Tibial nerve (tissue), 4 donors: ENCODE measurements at places on chromosomes 3 and 15. TPM values are rescaled to one million over a fixed set of nuclear protein-coding genes. Genes with fewer than 3 reads are reported as not detected.

Gene THOC7
- 52.3 TPM for total RNA-seq

- H3K4me1 ChIP-seq, result no peaks in the 10 kb centered on the region
- no peak overlapping the region for H3K4me3 ChIP-seq
- no peaks in the 10 kb centered on the region for H3K27me3 ChIP-seq
- no peaks in the 10 kb centered on the region for H3K36me3 ChIP-seq
- DNase-seq, result no peak
- no peak overlapping the region for H3K27ac ChIP-seq
These were observed 49.2 kb downstream of the PHC3 start for GRCh38 chr3:170132335-170132734.

GRCh38 chr3:5426094-5426883 lies 238.8 kb downstream of the EDEM1 start:
- DNase-seq, result peak; percentile 75
- H3K36me3 ChIP-seq, result no peaks in the 10 kb centered on the region
- no peaks in the 10 kb centered on the region for H3K4me1 ChIP-seq
- no peak overlapping the region for H3K4me3 ChIP-seq

Gene FOXP1
- 86.4 TPM for total RNA-seq

DNA sequence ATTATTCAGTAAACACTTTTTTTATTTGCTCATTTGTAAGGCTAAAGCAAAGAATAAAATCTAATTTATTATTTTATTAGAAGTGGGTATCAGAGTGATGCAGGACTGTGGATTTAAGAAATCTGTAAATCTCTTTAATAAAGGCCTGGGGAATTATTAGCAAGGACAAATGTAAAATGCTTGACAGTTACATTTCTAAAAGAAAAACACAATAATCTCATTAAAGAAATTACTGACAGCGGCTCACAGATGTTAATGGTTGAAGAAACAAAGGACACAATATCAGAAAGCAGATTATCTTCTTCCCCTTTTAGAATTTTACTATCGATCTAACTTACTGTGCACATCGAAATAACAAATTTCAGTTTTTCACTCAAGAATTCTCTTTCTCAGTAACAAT lies 262.1 kb upstream of the MEIS2 start:
- no peaks in the 10 kb centered on the region for H3K27me3 ChIP-seq
- no peak overlapping the region for H3K4me3 ChIP-seq
- no peaks in the 10 kb centered on the region for H3K4me1 ChIP-seq
- DNase-seq, result no peak
- H3K27ac ChIP-seq, result no peak overlapping the region
- no peaks in the 10 kb centered on the region for H3K36me3 ChIP-seq

Gene SPINK8
- total RNA-seq, result not detected

DNA sequence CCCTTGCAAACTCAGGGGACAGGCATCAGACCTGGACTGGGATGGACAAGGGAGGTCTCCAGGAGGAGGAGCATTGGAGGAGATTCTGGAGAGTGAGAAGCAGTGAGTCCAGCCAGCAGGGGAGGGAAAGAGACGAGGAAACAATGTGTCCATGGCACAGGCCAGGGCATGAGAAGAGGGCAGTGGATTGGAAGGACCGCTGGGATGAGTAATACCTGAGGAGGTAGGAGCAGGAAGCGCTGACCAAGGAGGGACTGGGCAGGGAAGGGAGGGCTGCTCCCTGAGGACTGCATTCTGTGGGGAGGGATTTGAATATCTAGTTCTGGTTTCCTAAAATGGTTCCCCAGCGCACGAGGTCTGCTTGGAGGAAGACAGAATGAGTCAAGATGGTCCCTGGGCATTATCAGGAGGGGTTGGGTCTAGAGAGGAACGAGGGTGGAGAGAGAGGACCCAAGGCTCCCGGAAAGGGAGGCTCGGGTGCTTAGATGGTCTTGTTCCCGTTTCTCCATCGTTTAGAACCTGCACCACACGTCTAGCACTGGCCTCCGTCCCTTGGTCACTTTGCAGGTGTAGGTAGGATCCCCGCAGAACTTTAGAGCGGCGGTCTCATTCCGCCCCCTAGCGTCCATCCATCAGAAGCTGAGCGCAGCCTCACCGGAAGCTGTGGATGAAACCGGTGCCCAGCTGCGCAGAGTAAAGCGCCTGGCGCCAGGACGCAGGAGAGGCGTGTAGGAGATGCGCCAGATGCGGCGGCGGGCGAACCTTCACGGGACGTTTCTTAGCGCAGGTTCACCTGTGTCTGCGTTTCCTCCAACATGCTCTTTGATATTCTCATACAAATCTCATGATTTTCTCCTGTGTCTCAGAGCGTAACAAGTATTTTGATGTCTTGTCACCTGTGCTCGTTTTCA lies 190.7 kb upstream of the NDN start:
- no peak overlapping the region for H3K4me3 ChIP-seq
- no peaks in the 10 kb centered on the region for H3K4me1 ChIP-seq
- H3K27me3 ChIP-seq, result no peaks in the 10 kb centered on the region

- H3K27ac ChIP-seq, result no peak overlapping the region
- H3K36me3 ChIP-seq, result no peaks in the 10 kb centered on the region
- H3K27me3 ChIP-seq, result no peaks in the 10 kb centered on the region
- no peaks in the 10 kb centered on the region for H3K4me1 ChIP-seq
These were observed 1102.2 kb downstream of the IGSF11 start for GRCh38 chr3:117932441-117932840.

Gene CDCP1
- total RNA-seq, result 0.20 TPM

DNA sequence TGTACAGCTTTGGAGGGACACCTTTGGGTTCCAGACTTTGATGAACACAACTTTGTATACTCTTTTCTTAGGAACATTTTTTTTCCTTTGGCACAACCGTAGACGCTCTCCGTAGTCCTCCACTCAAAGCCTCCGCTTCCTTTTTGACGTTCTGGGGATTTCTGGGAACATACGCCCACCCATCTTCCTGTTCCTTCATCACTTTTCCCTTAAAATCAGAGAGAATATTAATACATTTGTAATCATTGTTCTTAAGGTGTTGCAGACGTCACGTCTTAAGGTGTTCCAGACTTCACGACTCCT lies 405 bp upstream of the SPG21 start:
- peak overlapping the region; percentile 90 for H3K27ac ChIP-seq
- no peaks in the 10 kb centered on the region for H3K27me3 ChIP-seq
- peak overlapping the region; percentile 71 for H3K4me3 ChIP-seq
- DNase-seq, result no peak
- no peaks in the 10 kb centered on the region for H3K36me3 ChIP-seq
- peaks cover 47% of the 10 kb centered on the region for H3K4me1 ChIP-seq

Gene LMOD3
- total RNA-seq, result not detected

Gene DMXL2
- 45.6 TPM for total RNA-seq

DNA sequence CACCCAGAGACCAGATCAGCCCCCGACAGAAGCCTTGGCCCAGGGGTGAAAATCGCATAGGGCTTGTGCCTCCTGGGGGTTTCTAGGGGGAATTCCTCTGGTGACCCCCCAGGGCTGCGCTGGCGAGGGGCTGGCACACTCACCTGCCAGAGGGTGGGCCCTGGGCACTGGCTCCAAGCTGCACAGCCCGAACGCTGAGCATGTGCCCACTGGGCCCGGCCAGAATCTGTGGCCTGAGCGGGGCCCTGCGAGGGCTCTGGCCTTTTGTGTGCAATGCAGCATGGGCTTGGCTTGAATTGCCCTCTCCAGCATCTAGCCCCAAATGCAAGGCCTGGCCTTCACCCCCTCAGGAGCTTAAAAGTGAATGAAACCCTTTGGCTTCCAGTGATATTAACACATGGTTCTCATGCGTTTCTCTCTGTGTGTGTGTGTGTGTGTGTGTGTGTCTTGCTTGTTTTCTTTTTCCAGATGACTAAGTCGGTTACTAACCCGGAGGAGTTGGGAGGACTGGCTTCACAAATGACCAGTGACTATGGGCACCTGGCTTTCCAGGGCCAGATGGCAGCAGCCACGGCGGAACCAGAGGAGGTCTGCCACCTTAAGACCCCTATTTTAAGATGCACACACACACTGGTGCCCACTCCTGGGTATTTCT lies 259.1 kb upstream of the TPM1 start:
- no peak for DNase-seq
- H3K4me3 ChIP-seq, result no peak overlapping the region
- no peak overlapping the region for H3K27ac ChIP-seq

DNA sequence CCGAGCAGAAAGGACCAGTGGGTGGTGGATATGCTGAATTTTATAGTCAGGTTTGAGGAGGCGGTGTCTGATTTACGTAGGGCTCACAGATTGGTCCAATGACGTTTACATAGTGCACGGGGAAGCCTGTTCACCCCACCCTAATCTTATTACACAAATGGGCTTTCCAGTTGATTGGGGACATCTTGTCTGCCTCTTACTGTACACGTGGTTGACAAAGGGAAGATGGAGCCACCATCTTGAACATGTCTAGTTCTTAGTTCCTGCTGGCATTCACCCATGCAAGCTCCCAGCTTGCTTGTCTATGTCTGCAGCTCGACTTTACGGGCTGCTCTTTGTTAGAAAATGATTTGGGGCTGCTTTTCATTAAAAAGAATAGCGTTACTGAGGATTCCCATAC lies 332.0 kb upstream of the SLCO3A1 start:
- no peaks in the 10 kb centered on the region for H3K4me1 ChIP-seq
- no peaks in the 10 kb centered on the region for H3K36me3 ChIP-seq
- no peak for DNase-seq
- no peak overlapping the region for H3K4me3 ChIP-seq
- H3K27ac ChIP-seq, result no peak overlapping the region
- H3K27me3 ChIP-seq, result no peaks in the 10 kb centered on the region

DNA sequence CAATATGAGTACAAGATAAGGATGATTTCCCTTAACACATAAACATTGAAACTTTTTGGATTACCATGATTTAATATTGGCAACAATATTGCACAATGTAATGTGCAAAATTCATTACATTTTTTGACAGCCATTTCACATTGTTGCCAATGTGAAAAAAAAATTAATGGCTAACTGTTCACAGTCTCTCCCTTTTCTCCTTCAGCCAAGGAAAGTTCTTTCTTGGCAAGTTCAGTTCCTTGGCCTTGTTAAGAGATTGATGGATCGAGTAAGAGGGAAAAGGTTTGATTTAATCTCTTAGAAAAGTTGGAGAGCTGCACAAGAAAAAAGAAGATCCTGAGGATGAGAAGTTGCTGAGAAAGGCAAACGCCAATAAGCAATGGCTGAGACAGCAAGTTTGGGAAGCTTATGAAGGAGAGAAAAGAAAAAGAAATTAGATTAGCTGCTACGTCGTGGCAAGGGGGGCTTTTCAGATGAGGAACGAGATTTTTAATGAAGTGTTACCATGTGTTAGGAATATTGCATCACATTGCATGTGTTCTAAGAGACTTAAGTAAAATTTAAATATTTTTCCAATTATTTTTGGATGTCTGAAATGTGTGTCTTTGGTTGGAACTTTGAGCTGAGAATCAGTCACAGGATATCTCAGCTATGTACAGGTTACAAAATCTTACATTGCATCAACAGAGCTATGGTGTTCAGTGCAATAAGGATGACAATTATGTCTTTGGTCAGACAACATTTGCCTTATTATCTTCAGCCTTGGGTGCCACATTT lies 61.4 kb upstream of the ZNF280D start:
- no peaks in the 10 kb centered on the region for H3K27me3 ChIP-seq
- no peak overlapping the region for H3K27ac ChIP-seq
- DNase-seq, result no peak

DNA sequence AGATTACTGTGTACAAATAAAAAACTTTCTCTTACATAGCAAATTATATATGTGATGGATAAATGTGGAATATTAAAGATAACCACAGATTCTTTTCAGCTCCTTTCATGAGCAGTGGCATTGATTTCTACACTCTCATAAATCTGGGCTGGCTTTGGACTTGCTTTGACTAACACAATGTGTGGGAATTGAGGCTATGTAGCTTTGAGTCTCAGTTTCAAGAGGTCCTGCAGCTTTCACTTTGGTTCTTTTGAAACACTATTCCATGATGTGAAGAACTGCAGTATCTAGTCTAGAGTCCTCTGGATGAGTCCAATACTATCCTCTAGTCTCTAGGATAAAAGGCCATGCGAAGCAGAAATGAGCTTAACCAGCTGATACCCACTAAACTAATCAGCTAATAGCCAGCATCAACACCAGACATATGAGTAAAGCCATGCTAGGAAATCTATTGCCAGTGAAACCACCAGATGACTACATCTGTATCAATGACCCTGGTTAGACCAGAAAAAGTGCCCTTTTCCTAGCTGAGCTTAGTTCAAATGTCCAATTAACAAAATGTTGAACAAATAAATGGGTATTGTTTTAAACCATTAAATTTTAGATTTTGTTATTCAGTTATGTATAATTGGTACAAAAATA lies 274.9 kb upstream of the ZPLD1 start:
- no peak for DNase-seq
- no peaks in the 10 kb centered on the region for H3K36me3 ChIP-seq
- no peak overlapping the region for H3K27ac ChIP-seq
- no peaks in the 10 kb centered on the region for H3K4me1 ChIP-seq
- no peak overlapping the region for H3K4me3 ChIP-seq

DNA sequence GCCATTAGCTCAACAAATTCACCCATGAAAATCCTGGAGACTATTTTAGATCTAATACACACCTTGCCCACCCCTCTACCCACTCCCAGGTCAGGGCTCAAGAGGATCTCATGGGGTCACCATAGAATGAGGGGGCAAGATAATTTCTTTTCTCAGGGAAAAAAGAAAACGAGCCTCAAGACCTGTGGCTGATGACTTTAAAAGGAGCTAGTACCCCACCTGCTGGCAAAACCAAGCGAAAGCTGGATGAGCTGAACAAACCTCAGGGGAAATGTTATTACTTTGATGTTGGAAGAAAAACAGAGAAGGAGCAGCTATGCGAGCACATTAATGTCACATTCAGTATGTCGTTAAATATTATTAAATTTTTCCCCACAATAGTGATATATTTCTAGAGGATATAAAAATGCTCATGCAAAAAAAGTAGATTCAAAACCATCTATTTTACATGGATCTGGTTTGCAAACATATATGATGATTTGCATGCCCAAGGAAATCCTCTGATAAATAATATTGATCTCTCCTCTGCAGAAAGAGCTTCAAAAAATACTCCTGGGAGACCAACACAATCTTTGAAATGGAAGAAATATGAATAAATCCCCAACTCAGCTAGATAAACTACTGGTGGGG lies 37.7 kb downstream of the PLD1 start:
- H3K36me3 ChIP-seq, result no peaks in the 10 kb centered on the region
- no peaks in the 10 kb centered on the region for H3K27me3 ChIP-seq
- no peak overlapping the region for H3K4me3 ChIP-seq

GRCh38 chr3:25074149-25074548 lies 353.9 kb upstream of the RARB start:
- no peak overlapping the region for H3K27ac ChIP-seq
- H3K27me3 ChIP-seq, result no peaks in the 10 kb centered on the region
- H3K4me1 ChIP-seq, result no peaks in the 10 kb centered on the region
- no peak overlapping the region for H3K4me3 ChIP-seq
- no peaks in the 10 kb centered on the region for H3K36me3 ChIP-seq
